WTC11 (cell line): ENCODE measurements at places on chromosomes 3 and 15.

DNA sequence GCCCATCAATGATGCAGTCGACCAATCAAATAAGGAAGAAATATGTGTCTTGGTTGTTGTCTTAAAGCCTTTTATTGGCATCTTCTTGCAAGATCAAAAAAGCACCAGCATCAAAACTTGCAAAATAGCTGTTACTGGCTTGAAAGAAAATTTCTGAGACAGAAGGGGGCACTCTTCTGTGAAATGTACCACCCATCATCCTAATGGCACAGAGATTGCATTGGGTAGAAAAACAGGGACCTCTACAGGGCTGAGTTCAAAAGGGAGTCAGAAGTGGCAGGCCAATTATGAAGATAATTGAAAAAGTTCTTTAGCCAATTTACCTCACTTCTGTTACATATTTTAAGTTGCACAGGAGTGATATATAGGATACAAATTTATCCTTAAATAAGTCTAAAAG lies 122.3 kb upstream of the GPR149 start:
- no peak for DNase-seq

GRCh38 chr3:103918336-103918735 lies 1448.4 kb upstream of the ALCAM start:
- no peak for DNase-seq

DNA sequence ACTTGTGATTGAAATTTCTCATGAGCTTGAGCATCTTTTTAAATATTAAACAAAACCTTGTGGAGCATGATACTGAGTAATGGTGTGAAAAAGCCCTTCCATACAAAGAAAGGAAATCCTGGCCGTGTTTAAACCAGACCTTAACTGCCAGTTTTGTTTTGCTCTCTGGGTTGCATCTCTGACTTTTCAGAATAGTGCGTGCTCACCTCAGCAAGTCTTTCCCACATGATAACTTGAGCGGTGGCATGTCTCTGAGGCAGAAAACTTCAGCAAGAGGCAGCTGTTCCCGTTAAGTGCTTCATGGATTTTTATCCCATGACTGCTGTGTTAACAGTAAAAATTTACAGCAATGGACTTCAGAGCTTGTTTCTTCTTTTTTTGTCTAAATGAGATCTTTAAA lies 393.3 kb downstream of the FEZF2 start:
- no peak for DNase-seq

DNA sequence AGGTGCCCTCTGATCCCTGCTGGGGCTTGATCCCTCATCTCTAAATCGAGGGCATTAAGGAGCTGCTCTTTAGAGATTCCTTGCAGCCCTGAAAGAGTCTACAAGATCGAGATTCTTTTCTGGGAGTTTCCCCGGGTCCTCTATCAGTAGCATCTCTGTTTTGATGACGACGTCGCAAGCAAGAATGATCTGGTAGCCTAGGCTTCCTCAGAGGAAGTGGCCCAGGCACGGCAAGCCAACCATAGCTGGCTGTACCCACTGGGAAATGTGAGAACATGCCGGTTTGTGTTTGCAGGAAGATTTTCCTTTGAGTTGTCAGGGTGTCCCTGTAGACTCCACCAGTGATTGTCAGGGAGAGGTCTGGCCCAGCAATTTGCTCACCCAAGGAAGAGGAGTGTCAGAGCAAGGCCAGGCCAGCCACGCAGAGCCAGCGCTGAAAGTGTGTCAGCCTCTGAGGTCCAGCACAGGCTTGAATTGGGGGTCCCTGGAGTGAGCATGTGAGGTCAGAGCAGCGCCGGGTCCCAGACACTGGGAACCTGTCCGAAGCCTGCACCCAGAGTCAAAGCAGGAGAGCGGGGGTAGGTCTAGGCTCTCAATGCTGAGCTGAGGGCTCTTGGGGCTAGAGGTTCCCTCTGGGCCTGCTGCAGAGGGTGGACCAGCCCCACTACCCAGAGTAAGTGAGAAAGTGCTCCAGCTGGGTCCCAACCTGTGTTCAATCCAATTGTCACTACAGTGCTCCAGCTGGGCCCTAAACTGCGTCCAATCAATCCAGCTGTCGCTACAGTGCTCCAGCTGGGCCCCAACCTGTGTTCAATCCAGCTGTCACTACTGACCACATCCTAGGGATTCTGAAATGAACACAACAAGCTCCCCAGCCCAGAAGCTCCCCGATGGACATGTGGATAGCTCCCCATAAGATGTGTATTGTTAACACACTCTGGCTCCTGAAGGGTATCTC lies 95.7 kb downstream of the CHDH start:
- DNase-seq = no peak

DNA sequence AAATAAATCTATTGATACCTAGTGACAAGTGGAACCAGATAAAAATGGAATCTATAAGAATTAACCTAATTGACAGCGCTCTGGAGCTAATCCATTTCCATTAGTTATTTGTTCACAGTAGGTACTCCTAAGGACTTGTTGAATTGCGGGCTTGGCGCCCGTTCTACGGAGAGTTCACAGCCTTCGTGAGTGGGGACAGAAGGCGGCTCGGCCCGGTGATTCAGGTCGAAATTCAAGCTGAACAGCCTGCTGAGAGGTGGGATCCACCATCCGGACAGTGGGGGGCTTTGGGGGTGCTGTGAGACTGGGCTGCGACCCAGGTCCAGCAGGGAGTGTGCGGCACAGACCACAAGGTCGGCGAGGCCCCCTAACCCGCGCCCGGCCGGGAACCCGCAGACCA lies 779 bp upstream of the CTNNB1 start:
- no peak for DNase-seq

- DNase-seq = no peak
Observed at GRCh38 chr3:6779140-6779539, 81.8 kb upstream of the GRM7 start.

DNA sequence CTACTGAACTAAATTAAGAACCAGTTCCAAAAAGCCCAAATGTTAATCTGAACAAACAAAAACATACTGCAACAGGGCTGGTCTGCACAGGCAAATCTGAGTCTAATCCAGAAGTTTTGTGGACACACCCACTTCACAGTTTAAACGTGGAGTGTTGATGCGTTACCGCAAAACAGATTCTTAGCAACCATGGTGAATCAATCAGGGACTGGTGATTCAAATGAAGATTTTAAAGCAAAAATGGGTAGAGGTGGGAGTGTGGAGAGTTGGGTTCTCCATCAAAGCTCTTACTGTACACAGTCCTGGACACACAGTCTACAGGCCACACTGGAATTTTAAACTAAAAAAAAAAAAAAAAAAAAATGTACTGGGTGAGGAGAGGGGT lies 5.2 kb downstream of the ANXA2 start:
- DNase-seq = no peak

DNA sequence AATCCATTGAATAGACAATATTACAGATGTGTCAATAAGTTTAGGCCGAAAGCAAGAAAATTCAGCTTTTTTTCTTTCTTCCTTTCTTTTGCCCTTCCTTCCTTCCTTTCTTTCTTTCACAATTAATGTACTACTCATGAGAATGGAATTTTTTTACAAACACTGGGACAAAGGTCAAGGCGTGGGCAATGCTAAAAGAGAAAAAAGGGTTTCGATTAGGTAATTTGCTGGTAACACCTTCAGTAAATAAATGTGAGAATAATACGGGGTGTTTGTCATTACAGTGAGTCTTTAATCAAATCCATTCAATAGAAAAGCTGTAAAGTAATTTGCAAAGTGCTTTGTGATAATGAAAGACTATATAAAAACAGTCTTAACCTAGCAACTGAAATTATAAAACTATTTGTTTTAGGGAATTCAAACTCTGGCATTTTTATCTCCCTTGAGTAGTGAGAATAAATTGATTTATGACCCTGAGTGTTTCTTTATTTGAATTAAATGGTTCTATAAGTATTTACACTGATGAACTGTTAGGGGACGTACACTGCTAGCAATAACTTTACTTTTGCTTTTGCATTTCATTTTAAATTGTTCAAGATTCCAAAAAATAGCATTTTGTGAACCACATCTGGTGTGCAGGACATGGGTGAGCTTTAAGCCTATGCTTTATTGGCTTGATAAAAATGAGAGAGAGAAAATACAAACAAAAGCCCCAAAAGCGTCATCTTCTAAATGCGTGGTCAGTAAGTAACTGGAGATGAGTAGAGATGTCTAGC lies 104.2 kb upstream of the THRB start:
- no peak for DNase-seq

- no peak for DNase-seq
Observed at GRCh38 chr3:28947061-28947460, 333.8 kb upstream of the RBMS3 start.

- DNase-seq = no peak
Observed at GRCh38 chr3:98534734-98535133, 3.0 kb downstream of the GPR15 start.

GRCh38 chr3:10364806-10365205 lies 43.9 kb upstream of the SEC13 start:
- no peak for DNase-seq

GRCh38 chr3:51686512-51687215 lies 15.6 kb downstream of the TEX264 start:
- no peak for DNase-seq

DNA sequence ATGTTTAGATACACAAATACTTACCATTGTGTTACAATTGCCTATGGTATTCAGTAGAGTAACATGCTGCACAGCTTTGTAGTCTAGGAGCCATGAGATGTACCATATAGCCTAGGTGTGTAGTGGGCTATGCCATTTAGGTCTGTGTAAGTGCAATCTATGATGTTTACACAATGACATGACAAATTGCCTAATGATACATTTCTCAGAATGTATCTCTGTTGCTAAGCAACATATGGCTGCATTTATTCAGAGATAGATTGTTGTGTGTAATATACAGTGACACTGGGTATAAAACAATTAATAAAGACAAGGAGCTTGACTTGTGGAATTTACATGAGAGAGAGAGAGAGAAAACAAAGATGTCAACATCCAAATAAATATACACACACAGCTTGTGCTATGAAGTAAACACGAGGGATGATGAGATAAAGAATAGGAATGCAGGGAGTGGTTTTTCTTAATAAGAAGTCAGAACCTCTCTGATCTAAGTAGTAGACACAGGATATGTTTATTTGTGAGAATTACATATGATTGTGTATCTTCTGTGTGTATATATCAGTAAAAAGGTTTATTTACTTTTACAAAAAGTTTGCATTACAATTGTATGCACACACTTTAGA lies 110.0 kb downstream of the KCNAB1 start:
- DNase-seq = no peak

DNA sequence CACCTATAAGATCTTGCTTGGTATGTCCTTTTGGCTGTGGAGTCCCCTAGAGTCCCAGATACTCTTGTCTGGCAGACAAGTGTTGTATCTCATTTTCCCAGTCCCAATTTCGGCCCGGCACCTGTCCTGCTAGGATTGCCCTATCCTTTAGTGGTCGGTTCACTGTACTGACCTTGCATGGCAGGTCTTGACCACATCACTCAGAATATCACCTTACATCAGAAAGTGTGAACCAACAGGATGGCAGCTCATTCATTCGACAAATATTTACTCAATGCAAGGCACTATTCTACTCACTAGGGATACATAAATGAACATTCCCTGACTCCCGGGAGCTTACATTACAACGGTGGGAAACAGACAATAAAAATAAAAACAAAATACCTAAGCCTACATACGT lies 5.7 kb upstream of the CCDC80 start:
- DNase-seq = no peak

DNA sequence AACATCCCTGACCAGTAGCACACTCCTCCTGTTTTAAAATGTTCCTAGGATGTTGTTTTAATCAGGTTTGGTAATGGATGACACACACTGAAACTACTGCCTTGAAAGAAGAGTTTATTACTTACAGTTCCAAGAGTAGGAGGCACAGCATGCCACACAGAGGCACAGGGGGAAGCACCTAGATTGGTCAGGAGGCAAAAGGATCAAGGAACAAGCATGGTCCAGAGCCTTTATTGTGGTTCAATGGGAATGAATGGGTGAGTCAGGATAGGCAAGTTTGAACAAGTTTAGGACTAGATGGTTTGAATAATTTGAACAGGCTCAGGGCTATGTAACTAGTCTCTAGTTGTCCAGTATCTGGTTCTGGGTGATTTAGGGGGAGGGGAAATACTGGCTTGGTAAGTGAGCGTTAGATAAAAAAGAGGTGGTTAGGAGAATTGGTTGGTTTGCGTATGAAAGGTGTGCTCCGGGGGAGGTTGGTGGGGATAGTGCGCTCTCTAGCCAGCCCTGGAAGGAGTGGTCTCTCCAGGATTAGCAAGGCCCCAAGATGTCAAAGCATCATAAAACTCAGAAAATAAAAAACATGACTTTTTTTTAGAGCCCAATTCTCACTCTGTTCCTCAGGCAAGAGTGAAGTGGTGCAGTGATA lies 35.1 kb downstream of the TMOD3 start:
- DNase-seq = no peak

GRCh38 chr3:64594134-64594533 lies 93.7 kb downstream of the ADAMTS9 start:
- DNase-seq = no peak

DNA sequence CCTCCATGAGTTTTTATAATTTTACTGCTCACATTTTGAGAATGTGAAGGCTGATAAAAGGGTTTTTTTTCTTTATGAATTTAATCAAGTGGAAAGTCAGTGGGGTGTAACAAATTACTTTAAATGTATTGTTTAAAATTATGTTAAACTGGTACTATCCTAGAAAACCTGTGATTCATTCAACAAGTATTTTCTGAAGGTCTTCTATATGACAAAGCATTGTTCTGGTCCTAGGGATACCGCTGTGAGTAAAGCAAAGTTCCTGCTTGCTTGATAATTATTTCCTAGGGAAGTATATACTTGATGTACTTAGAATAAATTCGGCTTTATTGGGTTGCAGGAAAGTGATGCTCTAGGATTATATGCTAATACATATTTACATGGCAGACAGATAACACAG lies 152.8 kb upstream of the GOLGA6L4 start:
- DNase-seq = no peak

- DNase-seq = no peak
Observed at GRCh38 chr3:60316121-60316797, 935.0 kb downstream of the FHIT start.

DNA sequence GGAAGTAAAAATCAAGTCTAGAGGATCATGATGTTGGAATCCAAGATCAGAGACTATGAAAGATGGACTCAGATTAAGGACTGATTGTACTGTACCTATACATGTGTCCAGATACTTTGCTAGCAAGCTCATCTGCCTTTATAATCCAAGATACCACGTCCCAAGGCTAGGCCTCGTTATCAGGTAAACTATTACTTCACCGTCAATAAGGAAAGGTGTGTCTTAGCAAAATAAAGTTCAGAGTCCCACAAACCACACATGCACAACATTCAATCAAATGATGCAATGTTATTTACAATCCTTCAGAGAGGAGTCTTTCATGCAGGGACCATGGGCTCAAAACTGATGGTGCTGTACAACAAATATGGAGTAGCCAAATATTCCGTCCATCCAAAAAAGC lies 1092.9 kb downstream of the IGSF11 start:
- no peak for DNase-seq

GRCh38 chr15:59936741-59937140 lies 67.4 kb upstream of the FOXB1 start:
- DNase-seq = no peak

DNA sequence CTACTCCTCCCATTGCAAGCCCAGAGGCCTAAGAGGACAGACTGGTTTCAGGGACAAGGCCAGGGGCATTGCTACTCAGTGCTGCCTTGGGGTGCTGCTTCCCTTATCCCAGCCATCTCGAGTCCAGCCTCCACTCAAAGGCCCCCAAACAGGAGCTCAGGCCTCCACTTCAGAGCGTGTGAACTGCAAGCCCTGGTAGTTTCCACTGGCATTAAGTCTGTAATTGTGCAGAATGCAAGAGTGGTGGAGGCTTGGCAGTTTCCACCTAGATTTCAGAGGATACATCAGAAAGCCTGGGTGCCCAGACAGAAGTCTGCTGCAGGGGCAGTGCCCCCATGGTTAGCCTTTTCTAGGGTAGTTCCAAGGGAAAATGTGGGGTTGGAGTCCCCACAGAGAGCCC lies 192.8 kb upstream of the ST8SIA2 start:
- no peak for DNase-seq

- no peak for DNase-seq
Observed at GRCh38 chr3:5170975-5171374, 16.5 kb upstream of the EDEM1 start.
